H9 (cell line): ENCODE measurements at places on chromosomes 5 and 9. TPM values are rescaled to one million over a fixed set of nuclear protein-coding genes. Genes with fewer than 3 reads are reported as not detected.

DNA sequence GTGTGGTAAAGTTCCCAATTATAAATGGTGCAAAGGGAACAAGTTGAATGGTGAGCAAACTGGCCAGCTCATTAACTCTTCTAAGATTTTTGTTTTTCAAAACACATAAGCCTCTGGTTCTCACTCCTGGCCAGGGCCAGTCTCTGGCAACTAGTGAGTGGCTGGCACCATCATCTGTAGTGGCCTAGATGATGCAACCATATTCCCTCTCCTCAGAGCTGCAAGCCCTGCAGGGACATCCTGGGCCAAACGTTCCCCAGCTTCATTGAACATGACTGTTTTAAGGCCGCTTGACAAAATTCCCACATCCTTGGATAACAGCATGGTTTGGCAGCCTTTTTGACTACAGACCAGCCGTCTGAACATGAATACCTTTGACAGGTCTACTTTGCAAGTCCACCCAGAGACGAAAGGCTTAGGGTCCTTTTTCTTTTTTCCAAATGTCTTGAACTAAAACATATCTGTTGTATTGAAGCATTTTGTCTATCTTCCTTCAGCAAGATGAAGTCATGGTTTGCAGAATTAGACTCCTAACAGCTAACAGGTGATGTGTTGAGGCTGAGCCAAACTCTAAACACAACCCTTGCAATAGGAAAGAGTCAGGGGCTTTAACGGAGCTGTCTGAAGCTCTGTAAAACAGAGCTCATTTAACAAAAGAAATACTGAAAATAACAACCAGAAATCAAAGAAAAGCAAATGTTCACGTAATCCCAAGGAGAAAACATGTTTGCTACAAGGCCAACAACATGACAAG lies 23.8 kb downstream of the MACROH2A1 start:
- peaks cover 12% of the 10 kb centered on the region; the same call in 2 of the 3 replicates for H3K36me3 ChIP-seq
- no peak overlapping the region for H3K27ac ChIP-seq
- no peaks in the 10 kb centered on the region for H3K27me3 ChIP-seq
- H3K4me3 ChIP-seq: no peak overlapping the region
- no peaks in the 10 kb centered on the region for H3K4me1 ChIP-seq
- DNase-seq: no peak

GRCh38 chr5:142743592-142744441 lies 26.4 kb upstream of the ARHGAP26 start:
- peaks cover 7% of the 10 kb centered on the region; the same call in 1 of the 2 replicates for H3K4me1 ChIP-seq
- H3K27me3 ChIP-seq: no peaks in the 10 kb centered on the region
- peaks cover 28% of the 10 kb centered on the region for H3K36me3 ChIP-seq
- DNase-seq: no peak
- peak overlapping the region; percentile 8; the same call in 1 of the 3 replicates for H3K4me3 ChIP-seq

GRCh38 chr5:116454417-116454927 lies 120.2 kb downstream of the SEMA6A start:
- peaks cover 8% of the 10 kb centered on the region; the same call in 1 of the 2 replicates for H3K4me1 ChIP-seq
- H3K27me3 ChIP-seq: no peaks in the 10 kb centered on the region
- H3K4me3 ChIP-seq: no peak overlapping the region
- H3K27ac ChIP-seq: no peak overlapping the region
- H3K36me3 ChIP-seq: peaks cover 9% of the 10 kb centered on the region; the same call in 2 of the 3 replicates
- no peak for DNase-seq

GRCh38 chr5:95861864-95862561 lies 39.5 kb upstream of the GLRX start:
- no peak for DNase-seq
- no peaks in the 10 kb centered on the region for H3K27me3 ChIP-seq
- H3K36me3 ChIP-seq: no peaks in the 10 kb centered on the region

GRCh38 chr5:157347301-157348048 lies 81.6 kb downstream of the CYFIP2 start:
- H3K4me1 ChIP-seq: no peaks in the 10 kb centered on the region
- no peak for DNase-seq
- H3K27me3 ChIP-seq: no peaks in the 10 kb centered on the region
- H3K36me3 ChIP-seq: peaks cover 13% of the 10 kb centered on the region; the same call in 1 of the 2 replicates
- no peak overlapping the region for H3K27ac ChIP-seq

GRCh38 chr9:131203431-131204218 lies 72.7 kb downstream of the FAM78A start:
- peaks cover 22% of the 10 kb centered on the region for H3K36me3 ChIP-seq
- peak overlapping the region; percentile 52; the same call in 2 of the 3 replicates for H3K4me3 ChIP-seq
- H3K4me1 ChIP-seq: no peaks in the 10 kb centered on the region; the same call in 1 of the 2 replicates
- no peak overlapping the region for H3K27ac ChIP-seq
- no peaks in the 10 kb centered on the region for H3K27me3 ChIP-seq
- peak; percentile 47 for DNase-seq

DNA sequence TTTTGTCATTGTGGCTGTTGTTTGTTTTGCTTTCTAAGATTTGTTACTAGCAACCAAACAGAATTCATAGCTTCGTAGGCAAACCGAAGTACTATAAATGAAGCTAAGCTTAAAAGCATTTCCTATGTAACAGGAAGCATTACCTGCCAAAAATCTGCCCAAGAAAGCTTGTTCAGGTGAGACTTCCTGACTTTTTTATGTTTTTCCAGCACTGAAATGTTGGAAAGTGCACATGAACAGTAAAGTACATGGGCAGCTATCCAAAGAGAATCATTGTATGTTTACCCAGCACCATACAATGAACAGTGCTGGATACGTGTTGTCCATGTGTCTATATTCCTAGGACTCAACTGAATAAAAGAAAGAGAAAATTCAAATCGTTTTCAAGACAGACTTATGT lies 247.1 kb downstream of the NFIB start:
- no peaks in the 10 kb centered on the region for H3K27me3 ChIP-seq
- no peak for DNase-seq
- no peaks in the 10 kb centered on the region for H3K4me1 ChIP-seq

The ANKRD34B gene
- 0.70 and 0.72 TPM in 2 replicates for total RNA-seq
